Daoy (cell line): ENCODE measurements at places on chromosomes 12 and 14.

DNA sequence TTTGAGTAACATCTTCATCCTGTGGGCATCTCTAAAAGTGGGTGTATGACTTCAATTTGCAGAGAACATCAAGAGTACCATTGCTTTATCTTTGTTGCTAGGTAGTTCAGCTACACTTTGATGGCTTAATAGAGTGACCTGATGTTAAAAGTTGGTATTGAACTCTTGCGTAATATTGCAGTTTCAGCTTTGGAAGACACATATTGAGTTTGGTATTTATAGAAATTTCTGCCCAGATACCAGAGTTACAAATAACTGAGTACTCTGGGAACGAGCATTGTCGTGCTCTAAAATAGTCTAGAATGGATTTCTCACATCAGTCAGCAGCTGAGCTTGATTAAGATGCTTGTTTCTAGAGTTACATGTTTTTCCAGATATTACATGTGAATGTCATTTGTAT, 24.8 kb upstream of the AKAP5 start:
- no peak for DNase-seq

DNA sequence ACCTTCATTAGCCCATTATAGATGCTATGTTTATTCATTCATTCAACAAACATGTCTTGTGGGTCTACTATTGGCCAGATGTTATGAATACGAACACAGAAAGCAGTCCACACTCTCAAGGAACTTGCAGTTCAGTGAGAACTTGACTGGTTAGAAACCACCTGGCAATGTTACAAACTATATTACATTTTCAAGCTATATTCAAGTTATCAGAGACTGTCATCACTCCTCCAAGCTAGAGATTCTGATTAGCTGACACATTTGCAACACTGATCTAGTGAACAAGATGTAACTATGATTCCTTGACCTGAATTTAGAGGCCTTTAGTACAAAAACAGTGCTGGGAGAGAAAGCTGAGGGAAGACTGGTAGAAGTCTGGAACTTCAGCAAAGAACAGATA, 170.7 kb upstream of the EEA1 start:
- DNase-seq, result no peak

GRCh38 chr12:54296393-54297099, 4.3 kb downstream of the NFE2 start:
- DNase-seq, result no peak

DNA sequence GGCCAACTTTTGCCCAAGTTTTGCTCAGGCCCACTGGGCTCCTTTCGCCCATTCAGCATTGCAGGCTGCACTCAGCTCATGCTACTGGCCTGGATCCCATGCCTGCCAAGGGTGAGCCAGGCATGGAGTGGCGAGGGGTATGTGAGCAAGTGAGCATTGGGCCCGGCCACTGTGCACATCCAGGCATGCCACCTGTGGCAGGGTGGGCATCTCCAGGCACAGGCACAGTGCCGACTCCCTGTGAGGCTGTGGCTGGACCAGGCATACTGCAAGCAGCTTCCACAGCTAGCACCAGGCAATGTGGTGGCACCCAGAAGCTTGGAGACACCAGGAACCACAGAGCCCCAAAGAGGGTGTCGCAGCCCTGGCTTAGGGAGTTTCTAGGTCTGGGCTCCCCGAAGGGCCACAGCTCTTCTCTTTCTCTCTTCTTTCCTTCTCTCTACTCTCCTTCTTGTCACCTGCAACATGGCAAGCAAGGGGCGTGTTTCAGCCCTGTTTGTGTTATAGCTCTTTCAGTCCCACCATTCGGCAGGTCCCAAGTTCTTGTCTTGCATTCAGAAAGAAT, 15.6 kb downstream of the FAM186A start:
- DNase-seq, result no peak

DNA sequence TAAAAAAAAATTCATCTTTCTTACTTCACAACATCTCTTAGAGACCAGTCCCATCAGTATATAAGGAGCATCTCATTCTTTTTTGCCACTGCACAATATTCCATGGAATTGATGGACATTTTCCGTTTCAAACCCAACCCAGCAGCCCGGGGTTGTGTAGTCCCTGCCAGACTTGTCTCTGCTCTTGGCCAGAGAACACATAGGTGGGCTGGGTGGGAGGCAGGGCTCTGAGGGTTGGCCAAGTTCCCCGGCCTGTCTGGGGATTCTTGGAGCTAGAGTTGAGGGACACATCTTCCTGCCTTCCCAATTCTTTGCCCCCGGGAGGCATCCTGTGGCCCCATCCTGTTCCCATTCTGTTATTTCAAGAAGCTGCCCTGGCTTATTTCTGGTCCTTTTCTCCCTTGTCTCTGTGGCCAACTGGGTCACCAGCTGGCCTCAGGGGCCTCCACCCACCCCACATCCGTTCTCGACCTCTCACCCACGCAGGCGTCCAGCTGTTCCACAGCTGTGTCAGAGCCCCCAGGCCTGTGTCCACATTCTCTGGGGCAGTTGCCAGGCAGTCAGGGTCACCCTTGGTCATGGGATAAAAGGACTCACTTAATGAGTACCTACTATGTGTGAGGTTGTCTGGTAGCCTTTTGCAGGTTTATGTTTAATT, 52.0 kb upstream of the CCDC63 start:
- DNase-seq, result peak; percentile 39

GRCh38 chr12:98490501-98491453, 24.6 kb upstream of the TMPO start:
- peak; percentile 90 for DNase-seq

GRCh38 chr14:77825895-77826519, 26.1 kb downstream of the ADCK1 start:
- DNase-seq, result no peak

DNA sequence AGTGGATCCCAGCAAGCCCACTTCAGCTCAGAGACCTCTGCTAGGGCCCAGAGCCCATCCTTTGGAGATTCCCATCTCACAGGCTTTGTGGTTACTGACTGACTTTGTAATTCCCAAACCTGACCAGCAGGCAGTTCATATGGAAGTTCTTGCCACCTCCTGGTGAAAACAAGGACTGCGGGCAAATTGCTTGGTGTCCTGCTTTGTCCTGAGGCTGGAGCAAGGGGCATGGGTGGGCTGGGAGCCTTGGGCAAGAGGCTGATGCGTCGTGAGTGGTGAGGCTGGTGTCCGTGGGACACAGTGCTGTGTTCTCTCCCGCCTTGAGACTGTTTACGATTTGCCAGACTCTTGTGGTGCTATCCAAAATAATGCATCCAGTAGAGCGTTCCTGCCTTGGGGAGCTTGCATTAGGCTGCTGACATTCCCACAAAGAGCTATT, 91.0 kb downstream of the LRRC74A start:
- peak; percentile 76 for DNase-seq

- no peak for DNase-seq
Observed at GRCh38 chr12:42020226-42020625, 124.4 kb downstream of the GXYLT1 start.

GRCh38 chr12:92476844-92477243, 225.9 kb upstream of the PLEKHG7 start:
- no peak for DNase-seq

GRCh38 chr14:52026017-52026660, 36.8 kb downstream of the RTRAF start:
- DNase-seq, result no peak

DNA sequence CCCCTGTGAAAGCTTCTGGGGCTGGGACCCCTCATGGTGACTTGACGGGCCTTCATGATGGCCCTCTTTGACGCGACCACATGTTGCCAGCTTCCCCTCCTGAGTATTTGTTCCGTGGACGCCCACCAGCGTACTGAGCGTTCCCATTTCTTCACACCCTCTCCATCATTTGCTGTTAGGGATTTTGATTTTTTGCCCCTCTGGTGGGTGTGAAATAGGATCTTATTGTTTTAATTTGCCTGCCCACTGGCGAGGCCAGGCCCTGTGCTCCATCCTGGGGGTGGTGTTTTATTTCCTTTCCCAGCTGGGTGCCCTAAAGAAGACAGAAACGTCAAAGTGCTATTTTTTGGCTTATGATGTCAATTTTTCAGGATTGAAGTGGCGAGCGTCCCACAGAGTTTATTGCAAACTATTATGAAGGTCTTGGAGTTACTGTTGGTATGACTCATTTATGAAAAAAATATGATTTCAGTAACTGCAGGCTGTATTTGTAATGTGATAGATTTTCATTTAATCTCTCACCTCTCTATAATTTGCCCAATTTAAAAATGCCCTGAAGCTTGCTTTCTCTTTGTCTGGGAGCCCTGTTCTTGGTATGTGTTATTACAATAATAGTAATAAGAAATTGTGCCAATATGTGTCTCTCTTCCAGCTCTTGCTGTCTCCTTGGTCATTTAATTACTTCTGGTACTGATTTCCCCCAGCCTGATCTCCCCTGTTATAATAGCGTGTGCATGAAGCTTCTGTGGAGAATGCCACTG, 99.6 kb downstream of the SLC25A47 start:
- DNase-seq, result peak; percentile 67

GRCh38 chr12:31019976-31020375, 53.7 kb upstream of the DDX11 start:
- no peak for DNase-seq

GRCh38 chr14:30185832-30186231, 258.2 kb upstream of the PRKD1 start:
- no peak for DNase-seq

DNA sequence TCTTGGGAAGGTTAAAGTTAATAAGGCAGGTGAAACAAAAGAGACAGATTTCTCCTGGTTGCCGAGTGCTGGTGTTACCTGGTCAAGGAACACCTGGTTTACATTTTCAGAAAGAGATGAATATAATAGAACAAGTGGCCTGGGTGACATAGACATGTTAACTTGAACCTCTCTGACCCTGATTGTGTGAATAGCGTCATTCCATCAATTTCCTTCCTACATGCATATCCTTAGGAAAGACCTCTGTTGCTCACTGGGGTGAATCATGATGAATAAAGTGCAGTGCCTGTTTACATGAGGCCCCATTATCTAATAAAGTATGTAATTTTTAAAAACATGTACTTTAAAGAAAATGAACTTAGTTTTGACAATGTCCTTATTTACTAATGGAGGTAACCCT, 1822.9 kb upstream of the FLRT2 start:
- no peak for DNase-seq

DNA sequence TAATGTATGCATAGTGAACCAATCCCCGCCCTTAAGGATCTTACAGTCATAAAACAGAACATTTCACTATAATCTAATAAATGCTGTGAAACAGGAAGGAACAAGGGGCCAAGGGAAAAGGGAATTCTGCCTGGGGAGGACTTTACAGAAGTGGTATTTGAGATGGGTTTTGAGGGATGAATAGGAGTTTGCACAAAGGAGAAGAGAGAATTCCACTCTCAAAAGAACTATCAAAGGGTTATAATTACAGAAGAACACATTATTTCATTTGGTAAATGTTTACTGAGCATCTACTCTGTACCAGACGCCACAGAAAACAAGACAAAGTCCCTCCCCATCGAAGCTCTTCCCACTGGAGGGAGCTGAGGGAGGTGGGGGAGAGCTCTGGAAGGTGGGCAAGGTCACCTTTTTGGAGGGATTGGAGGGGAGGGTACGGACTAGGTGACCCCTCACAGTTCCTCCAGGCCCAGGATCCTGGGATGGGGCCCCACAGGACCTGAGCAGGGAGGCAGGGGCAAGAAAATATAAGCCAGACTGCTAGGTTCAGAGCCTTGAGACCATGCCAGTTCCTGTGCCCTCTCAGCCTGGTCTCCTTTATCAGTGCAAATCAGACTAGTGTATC, 24.5 kb downstream of the PHETA1 start:
- no peak for DNase-seq

DNA sequence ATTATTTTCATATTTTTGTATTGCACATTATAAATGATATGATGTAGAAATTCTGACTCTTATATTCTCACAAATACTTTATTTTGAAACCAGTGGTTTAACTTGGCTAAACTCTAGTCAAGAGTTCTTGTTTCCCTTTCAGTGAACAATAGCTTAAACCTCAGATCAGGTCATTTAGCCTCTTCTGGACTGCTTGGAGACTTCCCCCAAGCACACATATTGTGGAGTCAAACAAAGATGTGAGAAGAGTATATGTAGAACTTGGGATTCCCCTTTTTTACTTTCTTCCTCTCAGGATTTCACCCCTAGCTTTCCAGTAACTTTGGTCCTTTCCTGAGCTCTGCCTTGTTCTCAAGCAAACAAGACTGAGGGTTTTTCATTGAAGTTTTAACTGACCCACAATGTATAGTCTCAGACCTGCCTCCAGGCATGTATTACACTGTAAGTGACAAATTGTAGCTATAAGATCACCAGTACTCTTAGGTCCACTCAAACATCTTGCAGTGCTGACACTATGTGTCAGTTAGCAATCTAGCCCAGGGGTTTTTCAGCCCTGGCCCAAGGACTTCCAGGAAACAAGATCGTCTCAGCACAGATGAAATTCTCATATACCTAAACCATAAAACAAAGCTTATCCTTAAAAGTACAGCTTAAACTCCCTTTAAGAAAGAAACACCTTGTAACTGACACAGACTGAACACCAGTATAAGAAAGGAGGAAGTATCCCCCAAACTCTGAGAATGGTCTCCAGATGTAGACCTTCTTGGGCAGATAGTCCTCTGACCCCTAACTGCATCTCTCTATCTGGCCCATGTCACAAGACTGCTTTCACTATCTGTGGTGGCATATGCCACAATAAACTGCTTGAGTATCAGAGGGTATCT, 98.6 kb downstream of the SLC6A15 start:
- no peak for DNase-seq

- DNase-seq, result peak; percentile 24
Observed at GRCh38 chr12:14399871-14400270, 34.4 kb downstream of the ATF7IP start.

DNA sequence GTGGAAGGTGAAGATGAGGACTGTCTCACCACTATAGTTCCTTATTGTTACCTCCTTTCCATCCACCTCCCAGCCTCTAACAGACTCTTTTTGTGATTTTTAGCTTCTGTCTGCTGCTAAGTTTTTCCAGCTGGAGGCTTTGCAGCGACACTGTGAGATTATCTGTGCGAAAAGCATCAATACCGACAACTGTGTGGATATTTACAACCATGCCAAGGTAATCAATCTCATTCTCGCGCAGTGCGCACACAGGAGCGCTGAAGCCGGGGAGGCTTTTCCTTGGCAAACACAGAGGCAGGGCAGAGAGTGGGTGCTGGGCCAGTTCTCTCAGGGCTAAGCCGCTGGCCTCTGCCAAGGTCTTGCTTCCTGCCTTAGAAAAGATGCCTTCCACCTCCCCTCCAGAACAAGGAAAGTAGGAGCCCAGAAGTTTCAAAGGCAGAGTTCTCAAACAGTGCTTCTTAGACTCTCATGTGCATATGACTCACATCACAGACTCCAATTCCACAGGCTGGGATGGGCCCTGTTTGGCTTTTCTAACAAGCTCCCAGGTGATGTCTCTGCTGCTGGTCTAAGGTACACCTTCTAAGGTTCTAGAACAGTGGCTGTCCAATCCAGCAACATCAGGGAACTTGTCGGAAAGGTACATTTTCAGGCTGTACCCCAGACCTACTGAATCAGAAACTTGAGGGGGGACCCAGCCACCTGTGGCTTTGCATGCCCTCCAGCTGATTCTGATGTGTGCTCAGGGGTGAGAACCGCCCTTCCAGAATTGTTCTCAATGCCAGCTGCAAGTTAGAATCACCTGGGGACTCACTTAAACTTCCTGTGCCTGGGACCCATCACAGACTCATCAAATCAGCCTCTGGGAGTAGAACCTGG, 33.8 kb upstream of the PWP1 start:
- DNase-seq, result no peak

- no peak for DNase-seq
Observed at GRCh38 chr12:9184276-9184675, 23.9 kb downstream of the PZP start.
